Cardiac muscle cell (in vitro differentiated cells and primary cell): ENCODE measurements at places on chromosomes 7 and 10.
A peak's percentile ranks its signal among the peaks of the same experiment; 100 is the strongest.

DNA sequence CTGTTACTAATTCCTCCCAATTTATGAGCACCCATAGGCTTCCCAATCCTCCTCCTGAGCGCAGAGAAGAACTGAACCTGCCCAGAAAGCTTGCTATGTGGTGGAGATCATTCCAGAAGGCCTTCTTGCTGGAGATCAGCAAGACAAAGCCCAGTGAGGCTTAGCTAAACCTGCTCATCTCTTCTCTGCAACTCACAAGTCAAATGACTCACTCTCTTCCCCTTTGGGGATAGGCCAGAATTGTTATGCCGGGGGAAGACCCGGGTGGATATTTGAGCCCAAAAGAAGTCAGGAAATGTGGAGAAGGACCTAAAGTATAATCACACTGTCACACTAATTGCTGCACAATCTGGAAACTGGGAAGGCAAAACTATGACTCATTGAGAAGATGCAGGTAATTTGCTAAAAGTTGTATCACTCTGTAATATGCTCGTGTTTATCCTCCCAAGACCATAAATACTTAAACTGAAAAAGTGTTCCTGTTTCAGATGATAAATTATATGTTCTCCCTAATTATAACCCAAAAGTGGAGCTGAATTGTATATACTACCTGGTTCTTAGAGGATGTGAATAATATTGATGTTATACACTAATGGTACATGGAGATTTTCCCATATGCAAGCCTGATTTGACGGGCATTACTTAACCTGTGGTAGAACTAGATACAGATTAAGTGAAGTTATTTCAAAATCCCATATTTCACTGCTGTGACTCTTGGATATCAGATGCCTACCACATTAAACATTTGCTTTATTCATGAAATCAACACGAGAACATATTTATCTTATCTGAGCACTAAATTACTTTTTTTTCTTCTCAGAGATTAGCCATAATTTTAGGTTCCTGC lies 6.4 kb downstream of the NEBL start:
- H3K27me3 ChIP-seq: no peaks in the 10 kb centered on the region
- H3K27ac ChIP-seq: peak overlapping the region; percentile 71

GRCh38 chr10:2438248-2438939 lies 629.0 kb upstream of the PFKP start:
- H3K27me3 ChIP-seq: no peaks in the 10 kb centered on the region
- no peak overlapping the region for H3K27ac ChIP-seq
- no peaks in the 10 kb centered on the region for H3K36me3 ChIP-seq
- DNase-seq: no peak

DNA sequence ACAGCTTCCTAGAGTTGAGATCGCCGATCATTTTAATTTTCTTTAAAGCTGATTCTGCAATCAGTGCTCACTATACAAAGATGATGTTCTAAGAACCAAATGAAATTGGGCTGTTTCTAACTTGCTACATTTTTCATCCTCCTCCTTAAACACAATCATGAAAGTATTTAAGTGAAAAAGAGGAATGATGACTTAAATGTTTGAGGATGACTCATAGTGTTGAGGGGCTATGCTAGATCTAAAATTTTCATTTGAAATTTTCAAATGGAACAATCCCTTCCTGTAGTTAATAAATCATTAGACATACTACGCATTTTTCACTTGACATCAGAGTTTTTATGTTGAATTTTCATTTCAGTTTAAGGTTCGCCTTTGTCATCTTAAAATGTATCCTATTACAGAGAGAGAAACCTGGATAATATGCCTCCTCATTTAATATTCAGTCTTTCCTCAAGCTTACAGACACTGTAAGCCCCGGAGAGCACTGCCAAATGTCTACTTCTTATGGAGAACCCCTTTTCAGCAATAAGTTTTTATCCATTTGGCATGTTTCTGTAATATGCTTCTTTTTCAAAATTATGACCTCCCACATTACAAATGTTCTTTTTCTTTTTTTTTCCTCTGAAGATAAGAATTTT lies 499.6 kb downstream of the MAGI2 start:
- no peak overlapping the region for H3K27ac ChIP-seq
- H3K36me3 ChIP-seq: no peaks in the 10 kb centered on the region
- no peak for DNase-seq
- no peaks in the 10 kb centered on the region for H3K27me3 ChIP-seq
- no peaks in the 10 kb centered on the region for H3K4me1 ChIP-seq

GRCh38 chr10:32937911-32938424 lies 20.1 kb downstream of the ITGB1 start:
- peaks cover 30% of the 10 kb centered on the region for H3K4me1 ChIP-seq
- peak; percentile 49 for DNase-seq
- peak overlapping the region; percentile 94 for H3K27ac ChIP-seq

DNA sequence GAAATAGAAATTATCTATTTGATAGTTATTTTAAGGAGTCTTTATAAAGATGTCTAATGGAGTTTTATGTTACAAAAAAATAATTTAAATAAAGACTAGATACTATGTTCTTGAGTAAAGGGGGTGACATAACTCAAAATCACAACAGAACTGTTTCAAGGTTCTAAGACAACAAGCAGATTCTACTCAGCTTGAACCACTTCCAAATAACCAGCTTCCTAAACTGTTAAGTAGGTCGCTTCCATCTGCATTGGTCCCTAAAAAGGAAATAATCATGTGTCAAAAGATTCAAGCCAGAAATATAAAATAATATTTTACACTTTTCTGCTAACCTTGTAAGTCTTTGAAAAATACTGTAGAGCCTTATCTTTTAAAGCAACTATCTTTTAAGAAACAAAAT lies 14.1 kb downstream of the SEM1 start:
- H3K27me3 ChIP-seq: no peaks in the 10 kb centered on the region
- H3K4me3 ChIP-seq: no peak overlapping the region
- no peaks in the 10 kb centered on the region for H3K4me1 ChIP-seq
- no peak overlapping the region for H3K27ac ChIP-seq
- DNase-seq: no peak
- peaks cover 11% of the 10 kb centered on the region for H3K36me3 ChIP-seq

DNA sequence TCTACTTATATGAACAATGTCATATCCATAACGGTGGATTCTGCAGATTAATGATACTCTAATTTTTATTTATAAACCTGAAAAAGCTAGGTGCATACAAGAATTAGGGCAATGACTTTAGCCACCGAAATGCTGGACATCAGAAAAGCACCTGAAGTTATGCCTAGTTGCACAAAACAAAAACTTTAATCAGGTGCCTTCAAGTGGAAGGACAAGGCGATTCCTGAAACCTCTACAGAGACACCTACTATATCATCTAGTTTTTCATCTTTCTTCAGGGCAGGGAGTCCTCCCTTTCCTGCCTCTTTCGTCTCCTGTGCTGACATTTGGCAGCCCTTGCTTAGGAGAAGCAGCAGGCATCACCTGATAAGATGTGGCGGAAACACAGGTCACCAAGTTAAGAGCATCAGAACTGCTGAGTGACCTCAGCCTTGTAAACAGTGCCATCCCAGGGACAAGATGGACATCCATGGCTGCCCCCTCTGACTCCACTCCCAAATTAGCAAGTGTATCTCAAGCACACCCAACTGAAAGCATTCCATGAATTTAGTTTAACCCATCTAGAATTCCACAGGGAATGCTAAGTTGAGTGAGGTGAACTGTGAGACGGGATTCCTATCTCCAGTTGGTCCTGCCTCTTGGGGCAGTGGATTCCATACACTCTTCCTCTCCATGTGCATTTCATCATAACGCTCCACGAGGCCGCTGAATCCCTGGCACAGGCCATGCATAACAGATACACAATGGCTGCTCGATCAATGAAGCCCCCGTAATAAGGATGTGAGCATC lies 5.8 kb downstream of the ITPRIP start:
- H3K27ac ChIP-seq: peak overlapping the region; percentile 84
- DNase-seq: peak; percentile 45
- H3K27me3 ChIP-seq: no peaks in the 10 kb centered on the region
- H3K36me3 ChIP-seq: no peaks in the 10 kb centered on the region
- no peak overlapping the region for H3K4me3 ChIP-seq
- H3K4me1 ChIP-seq: peaks cover 79% of the 10 kb centered on the region

GRCh38 chr7:42934291-42934690 lies 2.1 kb downstream of the MRPL32 start:
- no peak overlapping the region for H3K27ac ChIP-seq
- DNase-seq: no peak
- H3K36me3 ChIP-seq: peaks cover 20% of the 10 kb centered on the region
- peaks cover 9% of the 10 kb centered on the region for H3K4me1 ChIP-seq
- H3K27me3 ChIP-seq: no peaks in the 10 kb centered on the region

DNA sequence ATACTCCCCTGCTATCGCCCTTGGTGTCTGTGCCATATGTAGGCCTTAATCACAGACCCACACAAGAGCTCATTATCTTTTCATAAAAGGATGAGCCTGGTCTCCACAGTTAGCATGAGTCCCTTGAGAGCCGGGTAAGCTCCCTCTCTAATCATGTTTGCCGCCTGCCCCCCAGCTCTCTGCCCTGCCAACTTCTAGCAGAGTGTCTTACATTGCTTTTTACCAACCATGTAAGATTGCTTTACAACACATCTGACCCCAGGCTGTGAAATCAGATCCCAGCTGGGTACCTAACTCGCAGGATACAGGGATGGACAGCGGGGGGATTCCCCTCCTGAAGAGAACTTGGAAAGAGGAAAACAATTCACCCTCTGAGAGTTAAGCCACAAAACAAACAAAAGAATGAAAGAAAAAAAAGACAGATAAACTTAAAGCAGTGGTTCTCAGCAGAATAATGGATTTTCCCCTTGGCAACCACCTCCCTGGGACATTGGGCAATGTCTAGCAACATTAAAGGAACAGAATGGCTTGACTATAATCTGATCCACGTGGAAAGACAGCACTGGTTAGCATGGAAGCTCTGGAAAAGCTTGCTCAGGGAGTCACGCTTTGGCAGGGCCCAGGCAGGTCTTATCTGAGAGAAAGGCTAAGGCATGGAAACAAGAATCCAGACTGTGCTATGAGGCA lies 39.4 kb upstream of the ATOH7 start:
- H3K27me3 ChIP-seq: no peaks in the 10 kb centered on the region
- H3K4me1 ChIP-seq: no peaks in the 10 kb centered on the region
- H3K4me3 ChIP-seq: no peak overlapping the region
